HL-60 (cell line): ENCODE measurements at places on chromosomes 6 and 20.

DNA sequence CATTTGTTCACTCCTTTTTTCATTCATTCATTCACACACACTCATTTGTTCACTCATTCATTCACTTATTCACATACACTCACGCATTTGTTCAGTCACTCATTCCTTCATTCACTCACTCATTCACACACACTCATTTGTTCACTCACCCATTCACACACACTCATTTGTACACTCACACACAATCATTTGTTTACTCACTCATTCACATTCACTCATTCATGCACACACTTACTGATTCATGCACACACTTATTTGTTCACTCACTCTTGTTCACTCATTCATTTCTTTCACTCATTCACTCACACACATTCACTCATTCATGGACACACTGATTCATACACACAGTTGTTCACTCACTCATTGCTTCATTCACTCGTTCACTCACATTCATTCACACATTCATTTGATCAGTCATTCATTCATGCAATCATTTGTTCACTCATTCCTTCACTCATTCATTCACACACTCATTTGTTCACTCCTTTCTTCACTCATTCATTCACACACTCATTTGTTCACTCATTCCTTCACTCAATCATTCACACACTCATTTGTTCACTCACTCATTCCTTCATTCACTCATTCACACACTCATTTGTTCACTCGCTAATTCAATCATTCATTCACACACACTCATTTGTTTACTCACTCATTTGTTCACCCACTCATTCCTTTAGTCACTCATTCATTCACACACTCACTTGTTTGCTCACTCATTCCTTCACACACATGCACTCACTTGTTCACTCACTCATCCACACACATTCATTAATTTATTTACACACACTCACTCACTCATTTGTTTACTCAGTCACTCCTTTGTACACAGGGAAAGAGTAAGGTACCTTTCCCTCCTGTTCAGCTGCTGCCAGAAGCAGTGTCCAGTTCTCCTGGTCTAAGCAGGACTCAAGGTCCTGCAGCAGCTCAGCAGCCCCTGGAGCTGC lies 50.7 kb upstream of the BHLHE23 start:
- DNase-seq = no peak

DNA sequence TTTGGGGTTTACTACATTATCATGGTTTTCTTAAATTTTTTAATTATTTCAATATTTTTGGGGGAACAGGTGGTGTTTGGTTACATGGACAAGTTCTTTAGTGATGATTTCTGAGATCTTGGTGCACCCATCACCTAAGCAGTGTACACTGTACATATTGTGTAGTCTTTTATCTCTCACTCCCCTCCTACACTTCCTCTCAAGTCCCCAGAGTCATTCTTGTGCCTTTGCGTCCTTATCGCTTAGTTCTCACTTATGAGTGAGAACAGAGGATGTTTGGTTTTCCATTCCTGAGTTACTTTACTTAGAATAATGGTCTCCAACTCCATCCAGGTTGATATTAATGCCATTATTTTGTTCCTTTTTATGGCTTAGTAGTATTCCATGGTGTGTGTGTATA lies 130.9 kb upstream of the CD93 start:
- DNase-seq = no peak

DNA sequence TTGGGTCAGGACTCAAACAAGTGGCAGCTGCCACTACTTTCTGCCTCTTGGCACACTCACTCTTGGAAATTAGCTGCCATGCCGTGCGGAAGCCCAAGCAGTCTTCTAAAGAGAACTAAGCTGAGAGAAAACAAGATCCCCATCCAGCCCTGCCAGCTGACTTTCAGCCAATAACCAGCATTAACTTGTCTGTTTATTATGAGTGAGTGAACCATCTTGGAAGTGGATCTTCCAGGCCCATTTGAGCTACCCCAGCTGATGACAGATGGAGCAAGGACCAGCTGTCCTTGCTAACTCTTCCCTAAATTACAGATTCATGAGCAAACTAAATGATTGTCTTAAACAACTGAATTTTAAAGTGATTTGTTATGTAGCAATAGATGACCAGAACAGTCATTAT lies 73.9 kb upstream of the RBM24 start:
- DNase-seq = no peak

DNA sequence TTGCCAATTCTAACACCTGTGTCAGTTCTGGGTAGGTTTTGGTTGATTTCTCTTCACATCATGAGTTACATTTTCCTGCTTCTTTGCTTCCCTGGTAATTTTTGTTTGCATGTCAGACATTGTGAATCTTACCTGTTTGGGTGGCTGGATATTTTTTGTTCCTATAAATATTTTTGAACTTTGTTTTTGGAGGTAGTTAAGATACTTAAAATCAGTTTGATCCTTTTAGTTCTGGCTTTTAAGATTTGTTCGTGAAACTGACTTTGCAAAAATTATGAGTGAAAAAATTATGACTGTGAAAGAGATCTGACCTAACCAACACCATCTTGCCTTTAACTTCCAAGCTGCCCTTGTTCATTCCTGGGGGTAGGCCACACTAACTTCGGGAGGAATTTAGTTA lies 69.5 kb downstream of the BCAS1 start:
- no peak for DNase-seq

- DNase-seq = no peak
Observed at GRCh38 chr20:10171864-10172751, 46.5 kb upstream of the SNAP25 start.

- DNase-seq = no peak
Observed at GRCh38 chr6:25774120-25774715, 19.7 kb downstream of the SLC17A4 start.

DNA sequence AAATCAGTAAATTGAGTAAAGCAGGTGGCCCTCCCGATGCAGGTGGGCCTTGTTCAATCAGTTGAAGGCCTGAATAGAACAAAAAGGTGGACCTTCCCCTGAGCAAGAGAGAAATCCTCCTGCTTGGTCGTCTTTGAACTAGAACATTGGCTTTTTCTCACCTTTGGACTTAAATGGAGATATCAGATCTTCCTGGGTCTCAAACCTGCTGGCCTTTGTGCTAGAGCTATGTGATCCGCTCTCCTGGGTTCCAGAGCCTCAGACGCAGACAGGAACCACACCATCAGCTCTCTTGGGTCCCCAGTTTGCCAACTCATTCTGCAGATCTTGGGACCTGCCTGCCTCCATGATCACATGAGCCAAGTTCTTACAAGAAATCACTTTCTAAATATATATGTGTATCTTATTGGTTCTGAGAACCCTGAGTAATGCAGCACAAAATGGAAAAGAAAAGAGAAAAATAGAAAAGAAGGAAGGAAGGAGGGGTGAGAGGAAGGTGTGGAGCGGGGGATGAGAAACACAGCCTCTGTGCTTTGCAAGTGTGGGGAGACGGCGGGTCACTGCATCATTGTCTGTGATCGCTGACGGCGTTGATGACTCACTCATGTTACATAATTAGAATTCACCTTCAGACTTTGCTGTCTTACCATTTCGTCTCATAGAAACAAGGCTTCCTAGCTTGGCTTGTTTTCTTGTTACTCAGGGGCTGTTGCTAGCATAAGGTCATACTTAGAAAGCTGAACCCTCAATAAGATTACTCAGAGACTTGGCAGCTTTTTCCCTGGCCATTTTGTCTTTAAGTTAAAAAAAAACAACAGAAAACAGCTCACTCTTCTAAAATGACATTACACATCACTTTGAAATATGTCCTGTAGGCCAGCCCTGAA lies 85.7 kb upstream of the NEDD9 start:
- peak; percentile 80 for DNase-seq

DNA sequence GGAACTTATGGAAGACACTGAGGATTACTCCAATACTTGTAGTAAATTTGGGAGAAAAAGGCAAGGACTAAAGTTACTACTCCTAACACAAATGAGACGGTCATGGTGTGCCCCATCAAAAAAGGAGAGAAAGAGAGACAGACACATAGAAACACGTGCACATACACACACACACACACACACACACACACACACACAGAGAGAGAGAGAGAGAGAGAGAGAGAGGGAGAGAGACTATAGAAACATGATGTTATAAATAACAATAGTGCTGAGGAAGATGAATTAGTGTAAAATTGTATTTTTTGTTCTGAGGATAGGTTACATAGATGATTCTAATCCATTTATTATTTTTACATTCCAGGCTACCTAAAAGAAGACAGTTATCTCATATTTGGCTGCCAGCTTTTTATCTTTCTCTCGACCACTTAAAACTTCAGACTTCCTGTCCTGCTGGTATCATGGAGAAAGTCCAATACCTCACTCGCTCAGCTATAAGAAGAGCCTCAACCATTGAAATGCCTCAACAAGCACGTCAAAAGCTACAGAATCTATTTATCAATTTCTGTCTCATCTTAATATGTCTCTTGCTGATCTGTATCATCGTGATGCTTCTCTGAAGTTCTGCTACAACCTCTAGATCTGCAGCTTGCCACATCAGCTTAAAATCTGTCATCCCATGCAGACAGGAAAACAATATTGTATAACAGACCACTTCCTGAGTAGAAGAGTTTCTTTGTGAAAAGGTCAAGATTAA lies 10.5 kb downstream of the PLN start:
- no peak for DNase-seq

- no peak for DNase-seq
Observed at GRCh38 chr20:21101932-21102575, 4.1 kb downstream of the LINC00237 start.

DNA sequence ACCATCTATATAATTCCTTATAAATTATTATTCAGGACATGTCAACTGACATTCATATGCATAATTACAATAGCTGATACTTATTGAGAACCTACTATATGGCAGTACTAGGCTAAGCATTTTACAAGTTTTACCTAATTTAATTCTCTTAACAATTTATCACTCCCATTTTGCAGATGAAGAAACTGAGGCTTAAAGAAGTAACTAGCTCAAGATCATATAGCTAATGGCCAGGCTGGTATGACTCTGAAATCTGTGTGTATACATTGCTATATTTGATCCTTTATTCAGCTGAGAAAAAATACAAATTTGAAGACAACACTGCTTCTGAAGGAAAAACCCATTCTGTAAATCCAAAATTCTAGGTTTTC lies 85.0 kb downstream of the CRYBG1 start:
- DNase-seq = no peak

GRCh38 chr6:161511447-161512095 lies 237.7 kb upstream of the AGPAT4 start:
- DNase-seq = no peak
